T-helper 17 cell (primary cell): ENCODE measurements at places on chromosomes 1 and 21.
A peak's percentile ranks its signal among the peaks of the same experiment; 100 is the strongest.

DNA sequence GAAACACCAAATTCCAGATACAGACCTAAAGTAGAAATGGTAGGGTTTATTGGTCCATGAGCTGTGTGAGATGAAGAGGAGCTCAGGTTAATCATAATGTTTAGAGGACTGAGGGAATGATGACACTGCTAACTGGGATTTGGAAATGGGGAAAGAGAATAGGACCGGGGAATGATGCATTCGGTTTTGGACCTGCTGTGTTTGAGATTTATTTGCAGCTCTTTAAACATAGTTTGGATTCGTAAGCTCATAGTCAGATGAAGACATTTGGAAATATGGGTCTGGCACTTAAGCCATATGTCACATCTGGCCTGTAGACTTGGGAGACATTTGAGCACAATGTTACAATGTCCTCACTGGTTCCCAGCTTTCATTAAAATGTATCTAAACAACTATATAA, 127.9 kb upstream of the DUSP10 start:
- no peak for DNase-seq

GRCh38 chr1:206114692-206115640, 2.2 kb downstream of the AVPR1B start:
- DNase-seq: no peak

DNA sequence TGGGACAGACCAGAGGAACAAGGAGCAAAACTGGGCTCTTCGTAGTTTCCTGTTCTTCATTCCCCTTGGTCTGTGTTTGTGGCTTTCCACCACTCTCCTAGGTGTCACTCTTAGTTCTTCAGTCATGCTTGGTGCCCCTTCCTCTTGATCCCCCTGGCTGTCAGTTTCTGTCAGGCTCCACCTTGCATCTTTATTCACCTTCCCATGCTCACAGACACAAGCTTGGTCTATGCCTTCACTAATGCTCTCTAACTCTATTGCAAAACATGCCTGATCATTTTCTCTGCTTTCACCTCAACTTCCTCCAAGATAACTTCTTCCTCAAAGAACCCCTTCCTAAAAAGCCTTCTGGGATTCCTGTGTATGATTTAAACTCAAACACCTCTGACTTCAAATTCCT, 122.9 kb downstream of the GLUL start:
- no peak for DNase-seq

GRCh38 chr1:22729912-22730311, 19.3 kb downstream of the EPHB2 start:
- DNase-seq: no peak

GRCh38 chr1:87151500-87152421, 176.9 kb upstream of the LMO4 start:
- DNase-seq: no peak

DNA sequence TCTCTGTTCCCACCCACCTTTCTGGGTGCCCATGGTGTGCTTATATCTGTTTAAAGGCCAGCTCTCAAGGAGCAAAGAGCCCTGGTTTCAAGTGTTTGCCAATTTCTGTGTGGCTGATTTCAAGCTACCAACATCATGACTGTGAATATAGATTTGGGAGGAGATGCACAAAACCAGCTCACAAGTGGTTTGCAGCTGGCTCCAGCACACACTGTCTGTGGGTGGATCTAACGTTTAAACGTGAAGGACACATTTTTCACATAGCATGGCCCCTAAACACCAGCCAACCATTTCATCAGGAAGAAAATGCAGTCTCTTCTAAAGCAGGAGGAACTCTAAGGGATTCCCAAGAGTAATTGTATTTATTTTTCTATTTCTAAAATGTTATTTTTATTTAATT, 65.2 kb downstream of the FCRL5 start:
- no peak for DNase-seq

GRCh38 chr1:62271948-62272728, 47.1 kb downstream of the KANK4 start:
- peak; percentile 13 for DNase-seq

DNA sequence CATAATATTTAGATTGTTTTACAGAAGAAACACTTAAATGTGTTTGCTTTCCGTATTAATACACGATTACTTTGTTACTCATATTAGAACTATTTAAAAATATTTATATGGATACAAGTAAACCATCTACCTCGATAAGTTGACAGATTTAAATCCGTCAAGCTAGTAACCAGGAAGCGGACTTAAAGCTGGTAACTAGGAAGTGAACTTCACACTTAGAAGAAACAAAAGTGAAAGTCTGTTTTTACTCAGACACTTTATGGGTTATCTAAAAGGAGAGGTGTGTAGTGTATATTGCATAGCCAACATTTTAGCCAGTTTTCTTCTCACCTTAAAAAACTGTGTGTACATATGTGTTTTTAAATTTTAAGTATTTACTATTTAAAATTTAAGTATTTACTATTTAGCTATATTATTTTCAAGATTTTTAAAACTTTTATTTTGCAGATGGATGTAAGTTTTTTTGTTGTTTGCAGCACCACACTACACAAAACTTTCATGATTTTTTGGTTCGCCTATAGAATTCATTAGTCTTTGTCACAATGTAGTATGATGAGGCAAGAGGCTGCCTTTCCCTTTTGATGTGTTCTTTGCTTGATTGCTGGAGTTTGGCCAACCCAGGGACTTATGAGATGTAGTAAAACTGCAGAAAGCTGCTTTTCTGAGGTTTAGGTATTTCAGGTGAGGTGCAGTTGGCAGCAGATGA, 2.7 kb downstream of the USP25 start:
- DNase-seq: no peak

- DNase-seq: no peak
Measured at GRCh38 chr1:156807627-156808026, 9.0 kb downstream of the SH2D2A start.

GRCh38 chr21:42724226-42724920, 71.0 kb downstream of the PDE9A start:
- no peak for DNase-seq

DNA sequence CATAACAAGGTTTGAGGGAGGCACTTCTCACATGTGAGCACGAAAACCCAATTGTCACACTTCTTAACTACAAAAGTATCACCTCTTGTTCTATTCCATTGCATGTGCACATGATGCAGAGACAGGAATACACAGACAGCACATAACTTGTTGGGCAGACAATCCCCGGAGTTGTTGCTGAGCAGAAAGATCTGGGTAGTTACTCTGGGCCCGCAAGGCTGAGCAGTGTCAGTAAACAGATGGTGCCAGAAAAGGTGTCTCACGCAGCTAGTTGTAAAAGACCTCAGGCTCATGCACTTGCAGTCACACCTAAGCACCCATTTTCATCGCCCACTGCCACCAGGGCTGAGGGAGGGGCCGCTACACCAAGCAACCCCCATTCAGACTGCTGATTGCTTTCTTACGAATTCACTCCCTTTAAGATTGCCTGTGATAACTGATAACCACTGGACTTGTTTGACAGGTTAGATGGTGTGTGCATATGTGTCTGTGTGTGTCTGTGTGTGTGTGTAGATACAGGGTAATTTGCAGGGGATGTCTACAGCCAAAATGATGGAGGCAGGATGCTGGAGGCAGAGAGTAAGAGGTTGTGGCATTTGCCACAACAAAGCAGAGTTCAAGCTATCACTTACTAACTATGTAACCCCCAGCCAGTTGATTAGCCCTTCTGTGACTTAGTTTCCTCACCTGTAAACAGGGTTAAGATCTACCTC, 4.2 kb downstream of the LGR6 start:
- DNase-seq: no peak

GRCh38 chr1:4710592-4711415, 56.4 kb downstream of the AJAP1 start:
- no peak for DNase-seq

DNA sequence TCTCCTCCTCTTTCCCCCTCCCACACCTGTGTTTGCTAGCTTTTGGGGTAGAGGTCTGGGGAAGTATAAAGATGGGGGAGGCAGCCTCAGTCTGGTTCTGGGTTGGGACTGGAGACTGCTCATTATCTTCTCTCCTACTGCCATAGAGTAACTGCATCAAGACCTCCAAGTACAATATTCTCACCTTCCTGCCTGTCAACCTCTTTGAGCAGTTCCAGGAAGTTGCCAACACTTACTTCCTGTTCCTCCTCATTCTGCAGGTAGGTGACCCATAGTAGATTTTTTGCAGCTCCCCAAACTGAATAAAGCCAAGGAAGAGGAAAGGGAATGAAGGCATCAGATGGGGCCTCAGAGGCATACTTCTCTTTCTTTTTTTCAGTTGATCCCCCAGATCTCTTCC, 5.3 kb downstream of the ATP8B2 start:
- DNase-seq: no peak

GRCh38 chr1:44536357-44537209, 131.5 kb downstream of the RNF220 start:
- no peak for DNase-seq

GRCh38 chr21:14740692-14741091, 194.6 kb upstream of the SAMSN1 start:
- DNase-seq: no peak

DNA sequence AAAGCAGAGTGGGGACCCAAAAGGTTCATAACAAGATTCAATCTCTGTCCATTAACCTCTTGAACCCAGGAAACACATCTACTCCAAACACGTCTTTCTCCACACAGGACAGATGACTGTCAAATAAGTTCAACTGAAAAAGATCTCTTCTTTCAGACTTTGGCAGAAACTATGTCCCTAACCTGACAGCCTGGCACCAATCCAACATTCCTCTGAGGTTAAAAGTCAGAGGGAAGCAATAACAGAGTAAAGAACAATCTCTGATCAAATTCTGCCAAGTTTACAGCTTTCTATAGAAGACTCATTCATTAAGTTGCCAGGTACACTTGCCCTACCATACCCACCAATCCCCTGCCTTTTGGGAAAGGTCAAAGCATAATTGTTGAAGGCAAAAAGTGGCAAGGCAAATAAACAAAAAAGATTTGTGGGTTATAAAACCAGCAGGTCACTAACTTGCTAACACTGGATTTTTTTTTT, 31.9 kb downstream of the OTUD7B start:
- DNase-seq: no peak

DNA sequence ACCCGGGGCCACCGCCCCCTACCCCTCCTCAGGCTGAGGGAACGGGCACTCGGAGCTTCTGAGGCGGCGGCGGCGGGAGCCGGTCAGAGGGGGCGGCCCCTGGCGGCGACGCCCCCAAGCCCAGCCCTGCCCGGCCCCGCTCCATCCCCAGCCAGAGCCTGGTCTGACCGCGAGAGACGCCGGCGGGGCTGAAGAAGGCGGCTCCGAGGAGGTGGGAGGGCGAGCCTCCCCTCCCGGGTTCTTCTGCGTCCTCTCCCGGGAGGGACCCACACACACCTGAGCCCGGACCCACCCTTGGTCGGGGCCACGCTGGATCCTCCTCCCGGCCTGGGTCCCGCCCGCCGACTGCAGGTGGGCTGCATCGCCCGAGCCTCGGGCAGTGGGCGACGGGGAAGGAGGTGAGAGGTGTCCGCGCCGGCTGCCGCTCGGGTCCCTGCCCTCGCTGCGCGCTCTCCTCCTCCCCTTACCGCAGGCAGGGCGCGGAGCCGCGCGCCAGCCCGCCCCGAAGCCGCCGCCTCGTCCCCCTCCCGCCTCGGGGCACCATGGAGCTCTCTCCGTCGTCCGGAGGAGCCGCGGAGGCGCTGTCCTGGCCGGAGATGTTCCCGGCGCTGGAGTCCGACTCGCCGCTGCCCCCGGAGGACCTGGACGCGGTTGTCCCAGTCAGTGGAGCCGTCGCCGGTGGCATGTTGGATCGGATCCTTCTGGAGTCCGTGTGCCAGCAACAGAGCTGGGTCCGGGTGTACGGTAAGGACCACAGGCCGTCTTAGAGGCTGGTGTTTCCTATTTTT, at the start of gene RASAL2:
RASAL2 (plus strand) TSS at position 154 of the 788 bp plus-strand sequence; CDS start at position 543, 389 bp downstream.
- DNase-seq: no peak

- DNase-seq: no peak
Measured at GRCh38 chr21:46018615-46019014, 37.0 kb downstream of the COL6A1 start.

DNA sequence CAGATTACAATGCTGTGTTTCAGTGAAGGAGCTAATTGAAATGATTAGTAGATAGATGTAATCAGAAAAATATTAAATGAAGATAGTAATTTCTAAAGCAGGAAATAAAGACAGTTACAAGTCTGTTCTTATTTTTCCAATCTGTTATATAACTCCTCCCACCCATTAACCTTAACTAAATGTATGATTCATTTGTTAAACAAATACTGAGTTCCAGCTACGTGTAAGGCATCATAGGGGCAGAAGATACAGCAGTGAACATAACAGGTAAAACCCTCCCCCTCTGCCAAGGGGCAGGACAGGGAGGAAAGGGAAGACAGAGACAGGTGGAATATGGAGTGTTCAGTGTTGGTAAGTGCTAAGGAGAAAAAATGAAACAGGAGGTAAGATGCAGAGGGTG, at the start of gene FAM177B:
FAM177B (plus strand) TSS at position 231 of the 400 bp plus-strand sequence. CDS start 9,344 bp downstream, outside the sequence.
- no peak for DNase-seq

GRCh38 chr1:71294178-71294577, 213.3 kb upstream of the ZRANB2 start:
- no peak for DNase-seq

DNA sequence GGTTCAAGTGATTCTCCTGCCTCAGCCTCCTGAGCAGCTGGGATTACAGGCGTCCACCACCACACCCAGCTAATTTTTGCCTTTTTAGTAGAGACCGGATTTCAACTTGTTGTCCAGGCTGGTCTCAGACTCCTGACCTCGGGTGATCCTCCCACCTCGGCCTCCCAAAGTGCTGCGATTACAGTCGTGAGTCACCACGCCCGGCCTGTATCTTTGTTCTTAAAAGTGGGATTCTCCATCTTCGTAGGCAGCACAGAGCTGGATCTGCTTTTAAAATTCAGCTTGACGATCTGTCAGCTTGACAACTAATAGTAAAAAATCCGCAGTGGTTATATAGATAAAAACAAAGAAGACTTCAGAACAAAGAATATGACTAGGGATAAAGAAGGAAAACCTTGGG, 2.8 kb upstream of the GNG4 start:
- no peak for DNase-seq

- DNase-seq: peak; percentile 59
Measured at GRCh38 chr1:42173155-42173933, 8.8 kb upstream of the GUCA2A start.
